ENCODE measurements at places on chromosomes 5 and 9. TPM values are rescaled to one million over a fixed set of nuclear protein-coding genes. Genes with fewer than 3 reads are reported as not detected.

The SARDH gene
- total RNA-seq = 15.3 TPM

The PTBP3 gene
- 90.3 TPM for total RNA-seq

The TRAF1 gene
- 0.13 TPM for total RNA-seq

The OGN gene
- total RNA-seq = not detected

The IFNA13 gene
- not detected for total RNA-seq

The RNF208 gene
- total RNA-seq = not detected

The SPATA31E1 gene
- 0.26 TPM for total RNA-seq

The CCDC152 gene
- total RNA-seq = not detected

The MYO10 gene
- 38.8 TPM for total RNA-seq

The KIAA1958 gene
- total RNA-seq = 0.09 TPM

The ARL14EPL gene
- total RNA-seq = not detected

The ZCCHC7 gene
- total RNA-seq = 12.4 TPM

The SET gene
- total RNA-seq = 538 TPM

The SH2D3C gene
- not detected for total RNA-seq

The HSD17B3 gene
- total RNA-seq = not detected

The MEIKIN gene
- total RNA-seq = not detected

The INPP5E gene
- total RNA-seq = 10.0 TPM
